Transverse colon (tissue), 4 donors: ENCODE measurements at places on chromosomes 6 and 20. TPM values are rescaled to one million over a fixed set of nuclear protein-coding genes. Genes with fewer than 3 reads are reported as not detected.
A peak's percentile ranks its signal among the peaks of the same experiment; 100 is the strongest.

The HEY2 gene
- total RNA-seq, result 0.79 TPM

The IMPG1 gene
- not detected for total RNA-seq

The CEP57L1 gene
- 1.9 TPM for total RNA-seq

The HLA-DOA gene
- total RNA-seq, result 3.7 TPM

The RAB23 gene
- 22.8 TPM for total RNA-seq

The PNLDC1 gene
- total RNA-seq, result not detected

The PKIG gene
- 78.2 TPM for total RNA-seq

The NNAT gene
- 11.3 TPM for total RNA-seq

The WFDC12 gene
- 0.68 TPM for total RNA-seq

The CRYBG1 gene
- 72.4 TPM for total RNA-seq

The DNAH8 gene
- not detected for total RNA-seq

The TFAP2C gene
- 9.0 TPM for total RNA-seq

GRCh38 chr6:24902782-24903181 is 33.0 kb downstream of the RIPOR2 start:
- no peak for DNase-seq

- DNase-seq, result no peak
These were observed 123.6 kb downstream of the LCA5 start for GRCh38 chr6:79413562-79414002.

GRCh38 chr6:18179770-18180356 is 24.6 kb downstream of the KDM1B start:
- peak; percentile 47 for DNase-seq

DNA sequence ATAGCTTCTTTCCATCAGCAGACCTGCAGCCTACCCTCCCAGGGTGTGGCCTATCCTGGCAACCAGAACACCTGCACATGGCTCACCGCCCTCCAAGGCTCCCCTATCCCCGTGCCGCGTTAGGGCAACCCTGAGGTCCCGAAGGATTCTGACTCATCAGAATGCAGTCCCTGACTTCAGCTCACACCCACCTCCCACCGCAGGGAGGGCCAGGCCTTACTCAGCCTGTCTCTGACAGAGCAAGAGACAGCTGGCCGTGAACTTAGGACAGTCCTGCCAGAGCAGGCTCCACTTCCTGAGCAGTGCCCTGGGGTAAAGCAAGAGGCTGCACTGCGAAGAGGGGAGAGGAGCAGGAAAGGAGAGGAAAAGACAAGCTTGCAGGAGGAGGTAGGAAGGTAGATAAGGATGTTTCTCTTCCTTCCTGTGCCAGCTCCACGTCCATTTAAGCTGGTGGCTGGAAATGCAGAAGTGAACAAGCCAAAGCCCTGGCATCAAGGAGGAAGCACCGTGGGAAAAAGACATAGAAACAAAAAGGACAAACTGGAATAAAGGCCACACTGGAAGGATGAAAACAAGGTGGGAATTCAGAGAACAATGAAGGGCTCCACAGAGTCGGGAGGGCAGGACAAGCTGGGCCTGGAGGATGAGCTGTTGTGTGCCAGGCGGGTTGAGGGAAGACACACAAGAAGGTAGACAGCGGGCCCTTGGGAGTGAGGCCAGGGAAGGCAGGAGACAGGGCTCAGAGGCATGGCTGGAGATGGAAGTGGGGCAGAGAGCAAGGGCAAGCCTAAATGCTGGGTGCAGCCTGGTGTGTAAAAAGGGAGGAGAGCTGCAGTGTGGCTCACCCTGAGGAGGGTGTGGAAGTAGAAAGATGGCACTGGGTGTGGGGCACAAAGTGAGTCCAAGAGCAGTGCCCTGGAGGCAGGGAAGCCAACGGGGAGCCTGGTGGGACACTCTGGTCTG is 102.7 kb downstream of the SLC23A2 start:
- DNase-seq, result peak; percentile 26

DNA sequence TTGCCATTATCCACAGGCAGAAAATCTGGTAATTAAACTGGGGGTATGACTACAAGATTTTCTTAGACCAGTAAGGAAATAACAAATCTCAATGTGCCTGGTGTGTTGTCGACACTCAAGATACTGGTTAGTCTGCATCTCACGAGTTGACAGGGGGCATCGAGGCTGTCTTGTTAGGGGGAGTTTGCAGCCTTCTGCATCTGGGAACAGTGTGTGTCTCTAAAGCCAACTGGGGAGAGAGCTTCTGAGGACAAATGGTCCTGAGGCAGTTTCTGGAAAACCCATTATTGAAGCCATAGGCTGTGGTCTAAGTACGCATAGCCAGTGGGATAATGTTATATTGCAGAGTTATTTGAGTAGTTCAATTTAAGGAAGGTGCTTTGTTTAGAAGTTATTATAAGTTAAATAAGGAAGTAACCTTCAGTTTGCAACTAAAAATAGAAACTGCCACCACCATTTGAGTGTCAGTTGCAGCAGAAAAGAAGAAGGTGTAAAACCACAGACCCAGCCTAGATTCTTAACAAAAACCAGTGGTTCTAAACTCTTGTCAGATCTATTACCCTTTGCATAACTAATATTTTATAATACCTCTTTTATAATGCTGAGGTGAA is 15.4 kb upstream of the MAPK13 start:
- DNase-seq, result no peak

- DNase-seq, result peak; percentile 98
These were observed 1.1 kb upstream of the ID1 start for GRCh38 chr20:31603822-31604566.

DNA sequence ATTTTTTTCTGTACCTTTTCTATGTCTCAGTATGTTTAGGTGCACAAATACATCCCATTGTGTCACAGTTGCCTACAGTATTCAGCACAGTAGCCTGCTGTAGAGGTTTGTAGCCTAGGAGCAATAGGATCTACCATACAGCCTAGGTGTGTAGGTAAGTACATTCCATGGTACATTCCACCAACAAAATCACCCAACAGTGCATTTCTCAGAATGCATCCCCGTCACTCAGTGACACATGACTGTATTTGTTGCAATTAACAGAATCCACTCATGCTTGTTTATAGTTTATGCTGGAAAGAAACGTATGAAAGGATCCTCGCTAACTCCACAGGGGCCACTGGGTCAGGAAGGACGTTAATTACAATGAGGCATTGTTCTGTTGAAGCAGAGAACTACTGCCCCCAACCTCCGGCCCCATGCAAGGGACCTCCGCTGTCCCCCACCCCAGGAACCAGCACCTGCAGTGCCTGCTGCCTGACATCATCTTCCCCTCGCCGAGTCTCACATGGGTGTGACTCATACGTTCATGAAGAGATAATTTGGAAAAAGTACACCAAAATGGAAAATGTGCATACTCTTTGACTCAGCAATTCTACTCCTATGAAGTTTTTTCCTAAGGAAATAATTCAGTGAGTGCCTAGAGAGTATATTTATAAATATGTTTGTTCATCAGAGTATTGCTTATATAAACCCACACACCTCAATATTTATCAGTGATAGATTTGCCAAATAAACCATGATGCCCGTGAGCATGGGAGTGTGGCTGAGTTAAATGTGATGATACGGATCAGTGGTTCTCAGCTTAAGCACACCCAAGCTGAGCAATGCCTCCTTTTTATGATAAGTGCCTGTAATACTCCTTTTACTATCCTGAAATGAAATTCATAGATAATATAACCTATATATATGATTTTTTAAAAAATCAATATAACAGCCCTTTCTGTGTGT is 156.4 kb upstream of the ECI2 start:
- no peak for DNase-seq

GRCh38 chr6:170497841-170498301 is 55.2 kb downstream of the PSMB1 start:
- DNase-seq, result no peak

GRCh38 chr20:5136096-5136495 is 9.3 kb downstream of the CDS2 start:
- no peak for DNase-seq

- no peak for DNase-seq
These were observed 60.9 kb upstream of the SMIM8 start for GRCh38 chr6:87261534-87261933.

DNA sequence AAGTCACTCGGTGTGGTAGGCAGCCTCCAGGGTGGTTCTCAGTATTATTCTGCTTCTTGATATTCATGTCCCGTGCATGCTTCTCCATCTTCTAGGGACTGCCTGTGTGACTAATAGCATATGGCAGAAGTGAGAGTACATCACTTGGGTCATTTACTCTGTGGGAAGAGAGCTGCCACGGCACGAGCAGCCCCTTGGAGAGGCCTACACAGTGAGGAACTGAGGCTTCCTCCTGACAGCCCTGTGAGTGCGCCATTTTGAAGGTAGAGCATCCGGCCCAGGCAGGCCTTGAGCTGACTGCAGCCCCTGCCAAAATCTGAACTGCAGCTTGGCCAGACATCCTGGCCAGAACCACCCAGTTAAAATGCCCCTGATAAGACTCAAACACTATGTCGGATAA is 17.3 kb upstream of the MCUR1 start:
- DNase-seq, result no peak

DNA sequence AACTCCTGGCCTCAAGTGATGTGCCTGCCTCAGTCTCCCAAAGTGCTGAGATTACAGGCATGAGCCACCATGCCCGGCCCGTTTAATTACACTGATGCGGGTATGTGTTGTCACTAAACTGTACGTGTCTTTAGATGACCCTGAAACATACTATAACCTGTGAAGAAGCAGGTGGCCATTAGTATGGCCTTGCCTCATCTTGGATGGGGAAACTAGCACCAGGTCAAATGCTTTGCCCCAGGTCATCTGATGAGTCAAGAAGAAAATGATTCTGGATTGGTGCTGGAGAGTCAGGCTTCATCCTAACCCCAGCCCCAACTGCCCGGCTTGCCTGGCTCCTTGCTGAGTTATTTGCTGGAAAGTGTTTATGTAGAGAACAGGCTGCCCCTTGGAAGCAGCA is 2.9 kb upstream of the SASH1 start:
- no peak for DNase-seq

GRCh38 chr20:57076951-57077350 is 189.5 kb downstream of the BMP7 start:
- no peak for DNase-seq

DNA sequence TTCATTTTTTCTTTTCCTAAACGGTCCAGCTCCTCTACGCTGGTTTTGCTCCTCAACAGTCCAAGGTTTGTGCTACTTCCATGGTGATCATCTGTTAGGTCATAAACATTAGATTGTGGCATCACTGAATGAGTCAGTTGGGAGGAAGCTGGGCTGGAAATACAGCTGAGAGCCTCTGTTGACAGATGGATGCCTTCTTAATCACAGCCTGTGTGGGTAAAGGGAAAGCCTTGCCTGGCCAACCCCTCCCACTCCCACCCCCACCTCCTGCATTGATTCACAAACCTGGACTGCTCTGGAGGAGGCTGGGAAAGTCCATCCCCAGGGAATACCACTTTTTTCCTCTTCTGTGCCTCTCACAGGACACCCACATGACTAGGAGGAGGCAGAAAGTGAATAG is 180.6 kb upstream of the CCN2 start:
- DNase-seq, result no peak

DNA sequence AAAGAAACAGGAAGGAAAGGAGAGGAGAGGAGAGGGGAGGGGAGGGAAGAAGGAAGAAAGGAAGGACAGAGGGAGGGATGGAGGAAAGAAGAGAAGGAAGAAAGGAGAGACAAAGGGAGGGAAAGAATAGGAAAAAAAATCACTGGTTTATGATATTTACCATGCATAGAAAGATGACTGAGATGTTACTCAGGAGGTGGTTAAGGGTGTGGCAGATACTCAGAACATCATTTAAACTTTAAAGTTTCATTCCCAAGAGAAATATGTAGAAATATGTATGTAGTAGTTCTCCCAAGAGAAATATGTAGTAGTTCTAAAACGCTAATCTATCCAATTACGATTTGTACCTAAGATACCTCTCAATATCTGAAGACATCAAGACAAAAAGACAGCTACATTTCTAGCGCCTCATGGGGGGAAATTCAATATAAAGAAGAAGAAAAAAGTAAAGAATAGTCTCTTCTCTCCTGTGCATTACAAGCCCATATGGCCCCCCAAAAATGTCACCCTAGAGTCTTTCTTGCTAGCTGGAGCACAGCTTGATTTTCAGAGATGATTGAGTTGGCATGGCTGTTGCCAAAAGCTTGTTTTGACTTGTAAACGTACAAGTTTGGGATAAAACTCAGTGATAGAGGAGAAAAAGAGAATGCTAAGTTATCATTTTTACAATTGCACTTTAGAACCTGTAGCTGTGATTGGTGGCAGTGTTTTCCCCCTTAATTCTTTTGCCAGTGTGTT is 539.2 kb downstream of the CDH26 start:
- no peak for DNase-seq

- no peak for DNase-seq
These were observed 43.6 kb downstream of the CDYL start for GRCh38 chr6:4819706-4820283.

DNA sequence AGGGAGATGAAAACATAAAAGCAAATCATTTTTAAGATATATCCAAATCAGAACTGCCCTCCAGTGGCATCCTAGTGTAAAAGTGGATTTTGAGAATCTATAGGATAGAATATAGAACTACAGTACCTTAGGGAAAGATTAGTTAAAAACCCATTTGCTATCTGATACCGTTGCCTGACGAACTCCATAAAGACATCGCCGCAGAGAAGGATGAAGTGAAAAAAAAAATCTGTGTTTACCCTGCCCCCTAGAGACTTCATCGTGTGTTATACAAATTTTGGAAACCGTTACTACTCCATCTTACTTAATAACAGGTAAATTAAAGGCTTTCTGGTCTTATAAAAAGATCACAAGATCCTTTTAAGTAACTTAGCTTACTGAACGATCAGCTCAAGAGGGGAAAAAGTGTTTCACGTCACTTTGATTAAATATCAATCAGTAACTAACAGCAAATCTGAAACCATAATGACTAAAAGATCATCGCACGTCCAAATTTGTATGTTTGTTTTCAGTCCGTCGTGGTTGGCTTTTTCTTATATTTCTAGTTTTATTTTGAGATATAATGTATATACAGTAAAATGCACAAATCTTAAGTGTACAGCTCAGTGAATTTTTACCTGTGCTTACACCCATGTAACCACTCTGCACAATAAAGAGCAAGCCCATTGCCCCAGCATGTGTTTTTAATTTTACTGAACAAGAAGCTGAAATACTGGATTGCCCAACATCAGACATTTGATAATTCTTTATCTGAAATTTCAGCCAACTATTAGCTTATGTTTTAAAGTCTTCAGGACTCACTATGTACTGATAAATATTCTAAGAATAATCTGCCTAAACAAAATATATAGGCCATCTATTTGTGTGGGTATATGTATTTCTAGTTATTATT is 881 bp upstream of the MCM3 start:
- no peak for DNase-seq

DNA sequence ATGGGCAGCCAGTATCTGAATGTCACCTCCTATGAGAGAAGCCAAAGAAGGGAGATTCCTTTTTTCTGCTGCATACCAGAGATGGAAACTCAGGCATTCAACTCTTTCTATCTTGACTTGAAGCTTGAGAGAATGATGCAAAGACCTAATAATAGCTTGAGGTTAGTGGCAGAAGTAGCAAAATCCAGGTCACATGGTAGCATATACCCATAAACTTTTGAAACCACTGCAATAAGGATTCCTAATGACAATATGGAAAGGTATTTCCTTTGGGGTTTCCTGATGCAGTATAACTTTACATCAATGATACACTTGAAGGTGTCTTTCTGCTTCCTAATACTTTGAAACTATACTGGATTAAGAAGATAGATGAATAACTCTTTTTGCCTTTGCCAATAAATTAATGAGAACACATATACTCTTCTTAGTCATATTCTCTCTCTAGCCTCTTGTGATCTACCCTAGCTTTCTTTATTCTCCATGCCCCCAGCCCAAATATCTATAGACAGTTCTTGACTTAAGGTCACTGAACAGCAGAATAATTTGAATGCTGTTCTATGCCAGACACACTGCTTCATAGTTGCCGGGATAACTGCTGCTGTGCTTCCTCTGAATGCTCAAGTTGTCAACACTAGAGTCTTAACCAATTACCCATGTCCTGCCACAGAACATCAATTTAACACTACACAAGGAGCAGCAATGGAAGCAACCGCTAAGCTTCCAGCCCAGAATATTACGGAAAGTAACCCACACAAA is 155.5 kb upstream of the SIM1 start:
- DNase-seq, result no peak
